Astrocyte of the spinal cord (primary cell): ENCODE measurements at places on chromosomes 11 and 22.

- DNase-seq, result no peak
These were observed 3.8 kb upstream of the C11orf91 start for GRCh38 chr11:33704240-33705002.

DNA sequence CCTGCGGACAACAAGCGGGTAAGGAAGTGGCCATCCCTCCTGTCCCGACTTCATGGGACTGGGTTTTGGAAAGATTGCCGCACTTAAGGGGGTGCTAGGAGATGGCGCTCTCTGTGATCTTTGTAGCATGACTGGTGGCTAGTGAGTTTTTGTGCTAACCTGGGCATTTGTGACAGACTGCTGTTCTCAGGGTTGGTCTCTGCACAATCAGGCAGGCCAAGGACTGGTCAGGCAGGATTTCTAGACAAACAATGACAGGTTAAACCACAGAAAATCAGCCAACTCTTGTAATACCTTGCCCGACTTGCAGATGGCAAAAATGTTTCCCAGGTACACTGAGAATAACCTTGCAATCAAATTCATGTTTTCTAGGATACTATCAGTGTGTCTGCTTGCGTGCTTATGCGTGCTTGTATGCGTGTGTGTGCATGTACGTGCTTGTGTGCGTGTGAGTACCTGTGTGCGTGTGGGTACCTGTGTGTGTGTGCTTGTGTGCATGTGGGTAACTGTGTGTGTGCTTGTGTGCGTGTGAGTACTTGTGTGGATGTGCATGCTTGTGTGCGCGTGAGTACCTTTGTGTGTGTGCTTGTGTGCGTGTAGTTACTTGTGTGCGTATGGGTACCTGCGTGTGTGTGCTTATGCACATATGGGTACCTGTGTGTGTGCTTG, 25.6 kb upstream of the SORL1-AS1 start:
- no peak for DNase-seq

GRCh38 chr11:83521647-83522596, 235.8 kb upstream of the CCDC90B start:
- DNase-seq, result no peak

- DNase-seq, result no peak
These were observed 684 bp upstream of the NFRKB start for GRCh38 chr11:129896062-129896461.

DNA sequence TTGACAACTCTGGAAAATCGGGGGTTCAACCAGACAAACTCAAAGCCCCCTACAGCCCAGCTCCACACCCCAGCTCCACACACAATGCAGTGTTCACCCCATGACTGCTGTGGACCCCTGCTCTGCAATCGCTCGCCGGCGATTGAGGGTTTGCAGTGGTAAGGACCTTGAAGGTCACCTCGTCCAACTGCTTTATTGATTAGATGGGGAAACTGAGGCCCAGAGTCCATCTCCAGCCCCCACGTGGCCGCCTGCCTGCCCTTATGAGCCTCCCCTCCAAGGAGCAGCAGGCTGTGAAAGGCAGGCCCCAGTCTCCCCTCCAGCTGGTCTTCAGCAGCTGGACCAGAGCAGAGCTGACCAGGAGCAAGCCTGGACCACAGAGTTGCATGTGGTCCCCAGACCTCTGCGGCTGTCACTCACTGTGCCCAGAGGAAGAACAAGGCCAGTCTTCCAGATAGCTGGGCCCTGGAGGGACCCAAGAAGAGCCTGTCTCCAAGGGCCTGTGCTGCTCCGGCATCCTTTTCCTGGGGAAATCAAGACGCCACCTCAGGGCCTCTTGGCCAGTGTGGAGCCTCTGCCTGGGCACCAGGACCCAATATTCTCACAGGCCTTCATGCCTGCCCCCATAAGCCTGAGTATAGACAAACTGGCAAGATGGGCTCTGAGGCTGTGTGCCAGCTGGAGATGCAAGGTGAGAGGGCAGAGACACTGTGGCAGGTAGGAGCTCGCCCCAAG, 8.8 kb upstream of the LINC01488 start:
- no peak for DNase-seq

GRCh38 chr11:45818961-45819605, 14.1 kb downstream of the SLC35C1 start:
- DNase-seq, result no peak

DNA sequence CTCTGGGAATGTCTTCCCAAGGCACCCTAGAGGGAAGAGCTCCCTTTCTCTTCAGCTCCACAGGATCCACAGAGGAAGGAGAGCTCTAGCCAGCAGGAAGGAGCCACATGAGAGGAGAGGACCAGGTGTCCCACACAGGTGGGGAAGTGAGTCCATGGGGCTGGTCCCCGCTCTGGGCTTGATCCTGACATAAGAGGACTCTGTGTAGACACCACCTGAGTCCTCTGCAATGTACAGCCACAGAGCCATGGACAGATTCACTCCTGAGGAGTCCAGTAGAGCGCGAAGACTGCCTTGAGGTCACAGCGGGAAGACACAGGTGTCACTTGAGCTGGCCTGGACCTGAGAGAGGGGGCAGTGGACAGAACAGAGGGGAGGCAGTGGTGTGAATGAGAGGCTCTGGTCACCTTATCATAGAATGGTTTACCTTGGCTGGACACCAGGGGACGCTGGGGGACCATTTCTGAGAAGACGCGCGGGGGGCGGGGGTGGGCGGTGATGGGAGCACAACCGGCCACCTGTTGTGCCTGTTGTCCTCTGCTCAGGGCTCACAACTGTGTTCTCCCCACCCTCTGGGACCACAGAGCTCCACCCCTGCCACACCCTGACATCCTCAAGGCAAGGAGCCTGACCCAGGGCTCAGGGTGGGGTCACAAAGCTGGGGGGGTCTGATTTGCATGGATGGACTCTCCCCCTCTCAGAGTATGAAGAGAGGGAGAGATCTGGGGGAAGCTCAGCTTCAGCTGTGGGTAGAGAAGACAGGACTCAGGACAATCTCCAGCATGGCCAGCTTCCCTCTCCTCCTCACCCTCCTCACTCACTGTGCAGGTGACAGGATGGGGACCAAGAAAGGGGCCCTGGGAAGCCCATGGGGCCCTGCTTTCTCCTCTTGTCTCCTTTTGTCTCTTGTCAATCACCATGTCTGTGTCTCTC, 128.2 kb downstream of the ZNF280B start:
- no peak for DNase-seq

DNA sequence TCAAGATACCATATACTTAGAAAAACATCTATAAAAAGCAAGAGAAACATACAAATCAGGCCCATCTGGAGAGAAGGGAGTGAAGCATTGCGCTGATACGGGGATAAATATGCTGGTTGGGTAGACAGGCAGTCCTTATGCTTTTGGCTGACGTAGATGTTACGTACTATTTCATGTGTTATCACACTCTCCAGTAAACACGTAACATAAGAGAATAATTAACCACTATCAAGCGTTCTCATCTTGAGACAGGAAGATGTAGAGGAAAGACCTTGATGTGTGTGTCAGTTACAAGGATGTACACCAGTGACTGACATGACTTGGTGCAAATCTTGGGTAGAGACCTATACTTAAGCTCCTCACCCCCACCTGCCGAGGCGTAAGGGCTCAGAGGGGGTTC, 86.7 kb upstream of the PRODH start:
- DNase-seq, result no peak

- no peak for DNase-seq
These were observed 20.4 kb downstream of the C22orf23 start for GRCh38 chr22:37932821-37933578.

- DNase-seq, result no peak
These were observed 35.0 kb downstream of the TPBGL start for GRCh38 chr11:75275581-75275980.

GRCh38 chr11:79932612-79933011, 491.8 kb upstream of the TENM4 start:
- DNase-seq, result no peak

GRCh38 chr11:112719736-112720525, 241.3 kb upstream of the NCAM1 start:
- DNase-seq, result no peak

DNA sequence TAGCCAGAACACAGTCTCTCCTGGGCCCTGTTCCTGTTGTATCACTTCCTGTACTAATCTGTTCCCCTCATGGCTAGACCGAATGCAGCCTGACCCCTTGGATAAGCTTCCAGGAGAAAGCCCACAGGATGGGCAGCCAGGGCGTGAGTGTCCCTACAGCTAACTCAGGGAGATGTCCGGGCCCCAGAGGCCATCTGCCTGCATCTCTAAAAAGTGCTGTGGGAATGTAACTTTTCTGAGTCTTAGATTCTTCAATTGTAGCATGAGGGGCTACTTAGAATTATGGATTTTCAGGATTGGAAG, 7.7 kb upstream of the MALAT1 start:
- no peak for DNase-seq

DNA sequence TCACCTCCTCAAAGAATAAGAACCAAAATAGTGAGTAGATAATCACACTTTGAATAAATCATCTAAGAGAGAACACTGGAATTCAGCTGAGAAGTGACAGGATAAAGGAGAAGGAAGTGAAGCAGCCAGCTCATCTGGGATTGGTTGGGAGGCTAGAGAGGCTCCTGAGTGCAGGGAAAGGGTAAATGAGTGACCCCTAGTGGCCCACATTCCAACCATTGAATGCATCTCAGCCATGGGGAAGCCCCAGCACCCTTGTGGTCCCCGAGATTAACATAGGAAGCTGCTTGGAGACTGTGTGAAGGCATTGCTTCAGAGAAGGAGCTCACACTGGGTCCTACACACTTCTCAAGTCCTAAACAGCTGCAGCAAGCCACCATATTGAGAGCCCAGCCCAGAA, 82.3 kb downstream of the JRKL start:
- DNase-seq, result no peak

GRCh38 chr11:14971865-14972580, at the start of gene CALCA:
Gene CALCA (minus strand): TSS chr11:14972351. CDS start chr11:14971192, 1,159 bp downstream.
- DNase-seq, result no peak

DNA sequence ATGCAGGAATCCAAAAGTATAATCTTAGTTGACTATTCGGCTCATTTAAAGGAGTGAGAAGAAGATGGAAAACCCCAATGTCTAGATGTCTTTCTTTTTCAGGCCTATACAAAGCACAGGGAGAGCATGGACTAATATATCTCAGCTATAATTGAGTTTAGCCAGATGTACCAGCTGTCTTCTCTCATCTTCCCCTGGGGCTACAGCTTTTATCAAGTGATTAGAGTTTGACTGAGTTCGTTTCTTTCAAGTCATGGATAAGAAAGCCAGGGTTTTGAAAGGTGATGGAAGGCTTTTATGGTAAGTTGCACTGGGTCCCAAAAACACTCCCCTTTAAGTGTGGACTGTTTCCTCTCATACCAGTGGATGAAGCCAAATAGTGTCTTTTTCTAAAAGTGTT, 1172.8 kb upstream of the TENM4 start:
- no peak for DNase-seq

DNA sequence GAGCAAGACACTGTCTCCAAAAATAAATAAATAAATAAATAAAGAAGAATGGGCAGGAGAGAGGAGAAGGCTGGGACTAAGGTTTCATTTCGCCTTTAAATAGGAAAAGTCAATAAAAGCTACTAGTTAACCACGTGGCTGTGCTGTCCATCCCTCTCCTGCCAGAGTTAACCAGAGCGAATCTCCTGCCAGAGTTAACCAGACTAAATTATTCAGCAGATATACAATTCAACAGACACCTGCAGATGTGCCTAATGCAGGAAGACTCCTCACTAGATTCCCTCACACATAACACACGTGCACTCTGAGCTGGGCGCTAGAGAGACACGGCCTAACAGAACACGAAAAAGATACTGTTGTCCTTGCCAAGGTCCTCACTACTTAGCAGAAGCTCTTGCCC, 156.1 kb downstream of the IGLL1 start:
- DNase-seq, result no peak

DNA sequence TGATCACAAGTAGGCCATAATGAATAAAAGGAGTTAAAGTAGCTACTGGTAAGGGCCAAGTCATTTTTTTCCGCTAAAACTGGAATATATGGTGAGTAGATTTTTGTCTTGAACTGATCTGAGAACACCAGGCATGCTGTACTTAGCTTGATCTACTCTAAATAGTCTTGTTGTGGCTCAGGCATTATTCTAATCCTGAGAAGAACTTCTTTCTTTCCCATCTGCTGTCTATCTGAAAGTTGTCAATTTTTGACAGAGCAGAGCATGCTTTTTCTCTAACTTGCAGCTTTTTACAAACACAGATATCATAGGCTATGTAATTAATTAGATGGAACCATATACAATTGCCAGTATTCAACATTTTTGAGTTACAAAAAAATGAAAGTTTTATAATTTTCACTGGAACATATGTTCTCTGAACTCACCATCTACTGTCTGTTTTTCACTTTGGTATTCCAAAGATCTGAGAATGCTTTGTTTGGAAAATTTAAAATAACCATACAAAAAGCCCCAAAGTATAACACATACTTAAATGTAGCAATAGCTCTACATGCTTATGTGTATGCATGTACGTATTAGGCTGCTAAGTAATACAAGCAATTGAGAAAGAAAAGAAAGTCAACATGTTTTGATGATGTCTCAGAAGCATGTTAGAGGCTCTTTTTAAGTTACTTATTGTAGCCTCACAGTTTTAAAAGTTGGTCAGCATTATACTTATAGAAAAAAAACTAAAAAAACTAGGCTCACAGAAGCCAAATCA, 542.7 kb upstream of the LUZP2 start:
- no peak for DNase-seq

- DNase-seq, result no peak
These were observed 55.1 kb downstream of the DLG2 start for GRCh38 chr11:85572056-85572455.

DNA sequence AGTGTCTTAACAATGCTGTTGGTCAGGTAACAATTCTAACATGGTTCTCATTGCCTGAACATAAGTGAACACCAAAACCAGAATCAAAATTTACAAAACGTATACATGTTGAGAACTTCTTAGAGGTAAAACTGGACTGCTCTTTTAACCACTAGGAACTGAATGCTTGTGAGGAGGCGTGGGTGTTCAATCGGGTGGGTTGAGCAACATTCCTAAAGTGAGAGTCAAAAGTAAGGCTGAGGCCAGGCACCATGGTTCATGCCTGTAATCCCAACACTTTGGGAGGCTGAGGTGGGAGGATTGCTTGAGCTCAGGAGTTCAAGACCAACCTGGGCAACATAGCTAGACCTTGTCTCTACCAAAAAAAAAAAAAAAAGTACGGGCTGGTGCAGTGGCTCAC, 11.5 kb downstream of the PPME1 start:
- no peak for DNase-seq

- DNase-seq, result peak; percentile 37
These were observed 33.2 kb upstream of the ZBTB16 start for GRCh38 chr11:114026355-114026754.

GRCh38 chr11:118694771-118695170, 15.3 kb upstream of the TREH start:
- DNase-seq, result no peak

GRCh38 chr11:74672956-74673692, 58.1 kb downstream of the CHRDL2 start:
- peak; percentile 98 for DNase-seq

DNA sequence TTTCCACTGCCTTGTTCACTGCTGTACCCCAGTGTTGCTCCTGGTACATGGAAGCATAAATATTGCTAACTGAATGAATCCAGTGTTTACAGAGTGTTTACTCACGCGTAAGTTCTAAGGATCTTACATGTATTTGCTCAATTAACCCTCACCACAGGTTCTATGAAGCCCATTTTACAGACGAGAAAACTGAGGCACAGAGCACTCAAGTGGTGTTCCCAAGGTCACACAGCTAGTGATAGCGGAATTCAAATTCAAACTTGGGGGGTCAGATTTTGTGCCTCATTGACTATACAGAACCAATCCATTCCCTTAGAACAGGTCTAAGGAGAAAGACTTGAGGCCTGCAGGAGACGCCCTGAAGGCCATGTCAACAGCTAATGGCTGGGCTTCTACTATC, 72.3 kb downstream of the PLEKHA7 start:
- DNase-seq, result no peak
